ENCODE measurements at places on chromosomes 6 and 20.

DNA sequence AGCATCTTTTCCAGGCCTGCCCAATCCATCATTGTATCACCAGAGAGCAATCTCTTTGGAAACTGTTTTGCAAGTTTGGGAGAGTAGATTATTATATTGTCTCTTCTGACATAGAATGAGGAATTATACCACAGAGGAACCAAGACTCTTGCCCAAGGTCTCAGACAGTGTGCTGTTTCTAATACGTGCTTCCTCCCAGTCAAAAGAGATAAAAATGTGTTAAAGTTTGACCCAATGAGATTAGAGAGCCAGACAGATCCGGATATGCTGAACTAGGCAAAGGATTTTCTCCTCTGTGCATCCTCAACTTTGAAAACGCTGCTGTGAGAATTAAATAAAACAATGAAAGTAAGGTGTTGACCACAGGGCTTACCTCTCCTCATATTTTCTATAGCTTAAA is 18.6 kb upstream of the NT5E start:
- no peak for DNase-seq

DNA sequence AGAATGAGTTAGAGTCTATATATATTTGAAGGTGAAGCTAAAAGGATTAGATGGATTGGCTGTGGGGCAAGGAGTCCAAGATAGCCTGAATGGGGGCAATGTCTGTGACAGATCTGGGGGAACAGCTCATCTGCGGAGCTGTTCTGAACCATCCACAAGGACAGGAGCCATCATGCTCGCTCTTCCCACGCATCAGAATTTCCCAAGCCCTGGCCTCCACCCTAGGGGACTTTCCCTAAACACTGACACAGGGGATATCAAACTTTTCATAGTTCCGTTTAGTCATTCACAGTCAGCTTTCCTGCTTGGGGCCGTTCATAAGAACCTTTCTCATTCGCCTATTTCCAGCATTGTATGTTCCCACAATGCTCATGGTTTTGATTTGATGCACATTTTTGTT is 37.6 kb upstream of the CCN6 start:
- DNase-seq, result no peak

DNA sequence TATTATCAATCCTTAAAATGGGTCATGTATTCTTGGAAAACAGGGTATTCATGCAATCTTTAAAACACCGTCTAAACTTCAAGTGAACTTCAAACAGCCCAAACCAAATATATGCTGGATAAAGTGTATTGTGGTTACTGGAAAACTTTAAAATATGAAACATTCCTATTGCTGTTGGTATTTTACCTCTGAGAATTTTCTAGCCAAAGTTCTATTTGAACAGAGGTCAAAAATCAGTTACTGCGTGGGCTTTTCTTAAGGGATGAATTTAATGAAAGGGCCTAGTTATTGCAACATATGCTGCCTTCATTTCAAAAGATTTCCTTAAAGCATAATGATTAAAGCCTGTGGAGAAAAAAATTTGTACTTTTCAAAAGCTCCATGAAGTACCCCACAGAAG is 436.0 kb downstream of the PLCB1 start:
- no peak for DNase-seq

GRCh38 chr20:42041000-42041565 is 422.9 kb upstream of the CHD6 start:
- no peak for DNase-seq

- peak; percentile 81 for DNase-seq
Observed at GRCh38 chr20:275791-276190, 14.8 kb downstream of the C20orf96 start.

DNA sequence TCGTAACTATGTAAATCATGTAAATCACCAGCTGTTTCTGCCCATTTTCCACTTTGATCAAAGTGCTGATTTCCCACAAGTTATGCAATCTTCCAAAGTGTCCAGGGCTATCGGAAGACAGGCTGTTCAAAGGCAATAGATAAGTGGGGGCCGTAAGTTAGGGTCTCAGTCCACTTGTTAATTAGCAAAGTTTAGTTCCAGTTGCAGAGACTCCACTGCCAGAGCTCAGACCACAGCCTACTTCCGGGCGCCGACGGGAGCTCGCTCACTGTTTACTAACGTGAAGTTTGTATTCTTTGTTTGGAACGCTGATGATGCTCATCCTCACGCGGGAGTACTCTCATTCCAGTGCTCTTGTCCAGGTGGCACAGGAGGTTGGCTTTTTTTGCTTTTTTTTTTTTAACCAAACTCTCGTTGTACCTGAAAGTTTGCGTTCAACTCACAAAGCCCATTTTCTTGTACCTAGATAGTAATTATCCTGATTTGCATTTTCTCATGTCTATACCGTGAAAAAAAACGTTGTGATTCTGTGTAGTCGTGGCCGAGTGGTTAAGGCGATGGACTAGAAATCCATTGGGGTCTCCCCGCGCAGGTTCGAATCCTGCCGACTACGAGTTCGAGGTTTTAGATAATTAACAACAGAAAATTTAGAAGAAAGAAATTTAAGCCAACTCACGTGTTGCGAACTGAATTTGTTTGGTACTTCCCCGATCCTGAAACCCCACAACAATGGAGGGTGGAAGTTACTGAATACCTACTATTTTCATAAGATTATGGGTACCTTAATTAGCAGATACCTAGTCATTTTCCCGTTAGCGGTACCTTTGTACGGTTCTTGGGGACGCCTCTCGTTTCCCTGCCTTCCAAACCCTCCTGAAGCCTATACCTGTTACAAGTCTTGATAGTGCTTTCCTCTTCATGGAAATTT is 29.9 kb upstream of the ZNF184 start:
- no peak for DNase-seq

GRCh38 chr20:51034988-51035656 is 12.2 kb upstream of the KCNG1 start:
- no peak for DNase-seq

DNA sequence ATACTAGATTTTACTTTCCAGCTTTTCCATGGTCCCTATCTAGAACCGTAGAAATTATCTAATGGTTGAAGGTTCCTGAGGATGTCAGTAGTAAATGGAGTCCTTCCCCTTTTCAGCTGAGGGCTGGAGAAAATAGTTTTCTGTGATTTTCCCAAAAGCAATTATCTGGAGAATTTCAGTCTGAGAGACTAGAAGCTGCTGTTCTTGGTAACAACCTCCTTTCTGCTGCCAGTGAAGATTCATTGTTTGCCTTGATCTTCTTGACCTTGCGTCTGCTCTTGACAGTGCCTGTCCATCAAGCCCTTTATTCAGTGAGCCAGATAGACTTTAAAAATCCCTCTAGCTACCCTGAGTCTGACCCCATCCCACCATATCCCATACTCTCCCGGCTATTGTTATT is 73.1 kb downstream of the PHACTR2 start:
- no peak for DNase-seq

DNA sequence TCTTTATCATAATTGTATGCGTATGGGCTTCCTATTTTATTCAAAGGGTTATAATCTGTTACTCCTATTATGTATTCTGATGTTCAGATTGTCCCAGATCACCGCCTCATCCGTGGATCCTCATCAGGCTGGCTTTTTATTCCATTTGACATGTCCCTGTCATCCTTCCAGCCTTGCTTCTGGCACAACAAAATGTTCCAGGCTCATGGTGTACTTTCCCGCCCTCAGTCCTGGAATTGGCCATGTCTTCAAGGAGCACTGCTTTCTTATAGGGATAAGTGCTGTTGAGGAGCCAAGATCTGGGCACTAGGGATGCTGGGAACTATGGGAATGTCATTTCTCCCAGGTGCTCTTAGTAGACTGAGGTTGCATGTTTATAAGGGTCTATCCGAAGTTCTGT is 207.8 kb downstream of the JARID2 start:
- no peak for DNase-seq

DNA sequence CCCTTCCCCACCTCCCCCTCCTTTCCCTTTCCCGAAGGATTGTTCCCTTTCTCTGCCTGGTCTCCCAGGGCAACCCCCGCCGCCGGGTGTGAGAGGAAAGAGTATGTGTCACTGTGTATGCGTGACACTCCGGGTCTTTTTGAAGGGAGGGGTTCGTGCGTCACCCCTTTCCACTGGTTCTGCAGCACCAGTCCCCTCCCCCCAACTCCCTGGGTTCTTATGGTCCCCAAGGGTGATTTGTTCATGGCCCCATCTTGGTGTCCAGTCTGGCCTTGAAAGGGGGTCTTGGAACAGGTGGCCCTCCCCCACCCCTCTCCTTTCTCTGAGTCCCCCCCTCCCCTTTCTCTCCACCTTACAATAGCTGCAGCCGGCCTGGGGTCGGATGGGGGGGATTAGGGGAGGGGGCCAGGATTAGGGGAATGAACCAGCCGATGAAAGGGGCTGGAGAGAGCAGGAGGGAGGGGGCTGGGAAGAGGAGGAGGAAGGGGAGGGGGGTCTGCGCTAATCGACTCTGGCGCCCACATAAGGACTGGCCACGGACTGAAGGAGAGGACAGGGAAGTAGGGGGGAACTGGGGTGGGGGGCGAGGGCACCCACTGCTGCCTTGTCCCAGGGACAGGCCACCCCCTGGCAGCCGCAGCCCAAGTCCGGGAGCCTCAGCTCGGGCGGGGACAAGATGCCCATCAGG is 1.3 kb upstream of the RING1 start:
- no peak for DNase-seq

DNA sequence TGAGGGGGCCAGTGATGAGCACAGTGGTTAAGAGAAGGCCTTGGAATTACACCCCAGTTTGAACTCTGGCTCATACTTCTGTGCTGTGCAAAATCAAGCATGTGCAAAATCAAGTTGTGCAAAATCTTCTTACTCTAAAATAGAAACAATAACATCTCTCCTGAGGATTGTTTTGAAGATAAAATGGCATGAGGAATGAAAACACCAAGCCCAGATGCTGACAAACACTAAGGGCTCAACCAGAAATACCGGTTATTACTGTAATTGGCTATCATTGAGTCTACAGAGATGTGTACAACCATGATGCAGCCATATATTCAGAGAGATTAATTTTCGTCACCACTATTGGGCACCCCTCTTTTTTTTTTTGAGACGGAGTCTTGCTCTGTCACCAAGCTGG is 5.9 kb upstream of the BCAS1 start:
- no peak for DNase-seq

GRCh38 chr6:170405311-170405975 is 98.9 kb downstream of the FAM120B start:
- no peak for DNase-seq

GRCh38 chr6:2021713-2022125 is 223.7 kb downstream of the GMDS start:
- no peak for DNase-seq

GRCh38 chr6:17839513-17840223 is 132.9 kb upstream of the NUP153 start:
- DNase-seq, result no peak

GRCh38 chr20:10792291-10792690 is 118.5 kb upstream of the JAG1 start:
- no peak for DNase-seq

DNA sequence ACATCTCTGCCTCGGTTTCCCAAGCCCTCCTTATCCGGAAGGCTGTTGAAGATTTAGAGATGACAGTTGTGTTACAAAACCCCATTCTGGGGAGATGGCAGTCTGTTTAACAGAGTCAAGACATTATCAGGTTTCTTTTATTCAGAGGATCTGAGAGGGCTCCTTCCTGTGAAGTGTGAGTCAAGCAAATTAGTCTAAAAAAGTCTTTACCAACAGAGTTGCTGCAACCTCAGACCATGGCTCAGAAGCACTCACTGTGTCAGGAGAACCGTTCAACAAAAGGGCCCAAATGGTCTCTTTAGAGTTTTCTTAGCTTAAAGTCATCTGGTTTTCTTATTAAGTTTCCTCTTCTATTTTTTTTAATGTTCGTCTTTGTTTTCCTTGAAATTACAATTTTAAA is 717.8 kb downstream of the EPM2A start:
- no peak for DNase-seq

DNA sequence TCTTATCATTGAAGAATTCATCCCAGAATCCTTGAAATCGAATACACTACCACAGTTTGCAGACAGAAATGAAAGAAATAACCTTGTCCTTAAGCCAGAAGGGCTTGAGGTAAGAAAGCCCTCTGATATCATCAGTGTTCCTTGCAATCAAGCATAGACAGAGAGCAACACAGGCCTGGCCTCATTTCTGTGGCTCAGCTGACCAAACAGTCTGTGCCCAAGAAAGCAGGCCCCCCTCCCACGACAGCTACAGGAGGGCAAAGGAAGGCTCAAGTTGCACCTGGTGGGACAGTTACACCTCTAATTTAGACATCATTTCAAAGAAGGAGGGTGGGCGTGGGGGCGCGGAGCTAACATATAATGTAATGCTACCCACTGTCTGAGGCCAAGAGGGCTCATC is 21.6 kb downstream of the KIF16B start:
- DNase-seq, result no peak

DNA sequence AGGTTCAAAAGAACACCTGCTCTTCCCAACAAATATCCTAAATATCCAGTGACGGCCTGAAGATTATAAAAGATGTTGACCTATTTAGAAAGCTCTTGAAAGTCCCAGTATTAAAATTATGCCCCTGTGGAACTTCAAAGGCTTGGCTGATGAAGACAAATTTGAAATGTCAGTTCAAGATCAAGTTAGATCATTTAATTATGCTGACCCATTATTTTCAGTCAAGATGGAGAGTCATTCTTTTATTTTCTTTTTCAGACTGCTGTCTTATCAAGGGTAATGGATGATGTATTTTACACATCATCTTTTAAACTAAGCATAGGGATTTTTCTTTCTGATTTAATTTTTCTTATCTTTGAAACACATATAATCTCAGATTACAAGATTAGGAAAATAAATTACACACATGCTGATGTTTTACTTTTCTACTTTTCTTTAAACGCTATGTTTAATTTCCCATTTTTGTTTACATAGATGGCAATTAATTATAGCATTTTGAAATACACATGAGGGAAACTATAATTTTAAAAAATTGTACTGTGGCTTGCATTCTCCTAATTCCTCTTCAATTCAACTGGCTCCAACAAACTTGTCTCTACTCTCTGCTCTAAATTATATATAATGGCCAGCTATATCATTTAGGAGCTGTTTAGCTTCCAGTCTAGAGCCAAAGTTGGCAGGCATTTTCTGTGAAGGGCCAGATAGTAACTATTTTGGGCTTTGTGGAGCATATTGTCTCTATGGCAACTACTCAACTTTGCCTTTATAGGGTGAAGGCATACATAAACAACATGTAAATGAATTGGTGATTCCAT is 123.7 kb downstream of the RCAN2 start:
- DNase-seq, result no peak

DNA sequence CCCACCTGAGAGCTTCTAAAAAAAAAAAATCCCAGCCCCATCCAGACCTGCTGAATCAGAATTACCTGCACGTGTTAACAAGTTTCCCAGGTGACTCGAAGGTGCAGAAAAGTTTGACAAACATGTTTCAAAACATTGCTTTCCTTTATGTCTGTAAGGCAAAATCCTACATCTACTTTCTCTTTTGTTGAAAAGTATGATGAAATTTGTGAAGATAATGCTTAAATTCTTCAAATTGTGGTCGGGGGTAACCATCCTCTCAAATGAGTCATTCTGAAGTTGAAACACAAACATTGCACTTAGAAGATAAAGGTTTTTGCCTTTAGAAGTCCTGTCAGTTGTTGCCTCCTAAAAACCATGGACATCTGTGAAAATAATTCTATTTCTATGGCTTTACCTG is 429.7 kb downstream of the EPHA7 start:
- no peak for DNase-seq

GRCh38 chr6:22751223-22751622 is 181.9 kb downstream of the HDGFL1 start:
- DNase-seq, result no peak
